ENCODE measurements at places on chromosomes 13 and 19.

- DNase-seq: no peak
Observed at GRCh38 chr13:33445476-33445875, 159.9 kb upstream of the STARD13 start.

DNA sequence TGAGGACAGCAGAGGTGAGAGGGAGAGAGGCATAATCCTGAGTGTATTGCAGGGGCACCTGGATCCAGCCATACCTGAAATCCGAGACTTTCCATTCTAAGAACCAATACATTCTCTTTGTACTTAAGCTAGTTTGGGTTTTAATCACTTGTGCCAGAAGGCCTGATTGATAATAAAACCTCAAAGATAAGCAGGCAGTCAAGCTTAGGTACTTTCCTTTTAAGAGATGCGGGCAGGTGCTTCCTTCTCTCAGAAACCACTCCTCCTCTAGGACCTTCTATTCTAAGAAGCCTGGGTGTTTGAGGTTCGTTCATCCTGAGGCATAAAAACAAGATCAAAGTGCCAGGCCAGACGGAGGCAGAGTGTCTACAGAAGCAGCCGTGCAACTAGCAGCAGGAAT is 22.2 kb downstream of the FAM187B start:
- DNase-seq: no peak

DNA sequence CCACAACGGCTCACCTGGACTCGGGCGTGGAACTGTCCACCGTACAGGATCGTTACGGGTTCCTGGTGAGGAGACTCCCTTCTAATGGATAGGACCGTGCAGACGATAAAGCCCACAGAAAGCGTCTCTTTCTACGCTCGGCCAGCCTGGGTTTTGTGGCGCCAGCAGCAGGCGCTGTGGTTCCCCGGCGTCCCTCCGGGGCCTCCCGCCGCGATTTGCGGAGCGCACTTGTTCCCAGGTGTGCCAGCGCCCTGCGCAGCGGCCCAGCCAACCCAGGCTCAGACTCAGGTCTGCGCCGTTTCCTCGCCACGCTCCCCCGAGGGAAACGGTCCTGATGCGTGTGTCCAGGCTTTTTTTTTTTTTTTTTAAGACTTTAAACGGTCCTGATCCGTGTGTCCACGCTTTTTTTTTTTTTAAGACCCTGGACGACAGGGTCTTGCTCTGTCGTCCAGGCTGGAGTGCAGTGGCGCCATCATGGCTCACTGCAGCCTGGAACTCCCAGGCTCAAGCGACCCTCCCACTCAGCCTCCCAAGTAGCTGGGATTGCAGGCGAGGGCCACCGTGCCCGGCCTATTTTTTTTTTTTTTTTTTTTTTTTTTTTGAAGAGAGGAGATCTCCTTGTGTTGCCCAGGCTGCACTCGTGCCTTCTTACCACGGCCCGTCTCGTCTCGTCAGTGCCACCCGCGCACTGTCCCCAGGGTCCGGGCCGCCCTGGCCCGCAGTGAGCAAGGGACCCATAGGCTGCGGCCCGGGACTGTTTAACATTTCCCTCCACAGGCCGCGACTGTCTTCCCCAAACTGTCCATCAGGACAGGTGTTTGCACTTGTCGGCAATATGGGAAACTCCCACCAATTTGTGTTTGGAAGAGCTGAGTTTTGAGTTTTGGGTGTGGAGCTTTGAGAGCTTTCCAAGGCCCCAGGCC is 23.8 kb downstream of the GJA3 start:
- no peak for DNase-seq

GRCh38 chr13:62302341-62302740 is 886.7 kb upstream of the PCDH20 start:
- no peak for DNase-seq

DNA sequence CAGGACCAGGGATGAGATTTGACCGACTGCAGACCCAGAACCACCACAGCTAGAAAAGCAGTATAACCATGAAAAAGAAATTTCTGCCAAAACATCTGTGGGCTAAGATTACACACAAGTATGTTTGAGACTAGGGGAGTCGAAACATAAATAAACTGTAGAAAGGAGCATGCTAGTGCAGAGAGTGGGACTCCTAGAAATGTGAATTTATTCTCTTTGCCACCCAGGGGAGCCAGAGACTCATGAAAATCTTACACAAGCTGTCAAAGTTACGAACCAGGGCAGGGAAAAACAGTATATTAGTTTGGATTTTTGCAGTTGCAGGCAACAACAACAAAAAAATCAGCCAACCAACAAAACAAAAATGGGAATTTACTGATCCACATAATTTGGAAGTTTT is 12.3 kb upstream of the HSPH1 start:
- DNase-seq: peak; percentile 39

GRCh38 chr13:24888291-24888931 is 124.4 kb downstream of the RNF17 start:
- no peak for DNase-seq

All from fibroblast of skin of scalp (primary cell).